A172 (cell line): ENCODE measurements at places on chromosomes 3 and 15.

DNA sequence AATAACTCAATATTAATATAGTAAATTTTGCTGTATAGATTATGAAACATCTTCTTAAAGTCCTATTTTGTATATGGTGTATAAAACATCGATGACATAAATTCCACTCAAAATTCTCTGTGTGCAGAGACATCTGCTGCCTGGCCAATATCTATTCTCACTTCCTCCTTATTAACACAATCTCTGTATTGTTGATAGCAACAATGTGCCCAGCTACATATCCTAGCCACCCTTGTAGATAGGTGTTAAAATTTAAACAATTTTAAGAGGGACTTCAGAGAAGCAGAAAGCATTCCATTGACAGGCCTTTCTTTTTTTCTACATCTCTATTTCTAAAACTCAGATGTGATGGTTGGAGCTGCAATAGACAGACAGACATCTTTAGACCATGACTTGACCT is 72.3 kb downstream of the FGF12 start:
- no peak for DNase-seq

DNA sequence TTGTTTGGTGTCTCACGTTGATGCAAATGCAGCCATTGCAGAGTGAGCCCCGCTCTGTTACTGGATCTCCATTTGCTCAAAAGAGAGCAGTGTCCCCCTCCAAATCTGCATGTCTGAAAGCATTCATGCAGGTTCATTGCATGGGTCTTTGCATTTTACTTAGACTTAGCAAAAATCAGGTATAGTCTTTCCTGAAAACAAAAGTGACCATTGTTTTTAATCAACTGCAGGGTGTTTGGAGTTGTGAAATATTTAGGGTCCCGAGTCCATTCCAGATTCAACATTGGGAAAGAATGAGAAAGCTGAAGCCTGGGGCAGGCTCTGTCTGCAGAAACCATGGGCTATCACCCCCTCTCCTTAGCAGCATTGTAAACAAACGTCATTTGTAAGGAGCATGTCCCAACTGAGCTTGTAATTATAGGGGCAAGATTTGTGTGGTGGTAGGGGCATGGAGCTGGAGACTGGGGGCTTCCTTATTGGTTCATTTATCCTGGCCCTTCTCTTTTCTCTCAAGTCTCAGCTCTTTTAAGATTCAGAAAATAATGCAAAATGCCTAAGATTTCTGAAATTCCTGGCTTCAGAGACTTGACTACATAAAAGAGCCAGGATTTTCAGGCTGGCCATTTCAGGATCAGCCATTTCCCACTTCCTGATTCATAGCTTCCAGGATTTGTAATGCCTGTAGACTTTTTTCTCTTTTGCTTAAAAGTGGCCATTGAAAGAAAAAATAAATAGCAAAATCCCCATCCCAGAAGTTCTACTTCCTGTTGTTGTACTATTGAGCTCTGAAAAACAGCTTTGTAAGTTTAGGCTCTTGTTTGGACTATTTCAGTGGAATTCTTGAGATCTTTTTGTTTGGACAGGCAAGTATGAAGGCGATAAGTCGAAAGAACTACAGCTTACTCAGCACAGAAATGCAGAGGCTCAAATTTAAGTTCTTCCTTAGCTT is 23.0 kb downstream of the IGF1R start:
- DNase-seq, result no peak

DNA sequence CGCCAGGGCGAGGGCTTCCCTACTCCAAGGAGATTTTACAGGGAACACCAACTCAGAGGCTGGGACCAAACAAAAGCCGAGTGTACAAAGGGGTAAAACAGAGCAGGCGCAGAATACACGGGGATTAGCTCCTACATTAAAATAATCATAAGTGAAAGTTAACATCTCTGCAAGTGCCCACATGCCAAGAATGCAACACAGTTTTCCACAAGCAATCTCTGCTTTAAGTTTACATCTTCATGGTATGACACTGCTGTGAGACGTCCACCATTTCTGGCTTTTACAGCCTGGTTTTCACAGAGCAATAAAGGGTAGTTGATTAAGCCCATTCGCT is 500 bp upstream of the VGLL3 start:
- no peak for DNase-seq

DNA sequence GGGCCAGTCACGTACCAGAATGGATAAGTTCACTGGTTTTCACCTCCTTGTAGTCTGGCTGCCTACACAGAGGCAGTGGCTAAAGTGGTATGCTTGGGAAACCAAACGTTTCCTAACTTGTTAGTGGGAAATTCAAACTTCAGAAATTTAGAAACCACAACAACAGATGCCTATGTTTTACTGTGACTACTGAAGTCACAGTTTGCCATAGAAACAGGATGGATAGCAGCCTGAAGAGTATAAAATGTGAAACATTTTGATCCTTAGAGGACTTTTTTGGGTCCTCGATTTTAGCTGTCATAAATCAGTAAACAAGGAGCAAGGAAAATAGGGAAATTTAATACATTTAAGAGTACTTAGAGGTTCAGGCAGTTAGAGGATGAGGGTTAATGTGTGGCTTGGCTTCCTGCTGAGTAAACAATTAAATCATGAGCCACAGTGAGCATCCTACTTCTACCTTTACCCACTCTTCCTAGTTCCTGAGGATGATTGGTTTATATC is 48.6 kb downstream of the CMSS1 start:
- peak; percentile 50 for DNase-seq

- DNase-seq, result no peak
Observed at GRCh38 chr15:70159001-70159712, 61.4 kb upstream of the TLE3 start.

- DNase-seq, result peak; percentile 15
Observed at GRCh38 chr3:177146646-177147045, 50.6 kb downstream of the TBL1XR1 start.

GRCh38 chr15:95226835-95227234 is 995.5 kb downstream of the MCTP2 start:
- no peak for DNase-seq

DNA sequence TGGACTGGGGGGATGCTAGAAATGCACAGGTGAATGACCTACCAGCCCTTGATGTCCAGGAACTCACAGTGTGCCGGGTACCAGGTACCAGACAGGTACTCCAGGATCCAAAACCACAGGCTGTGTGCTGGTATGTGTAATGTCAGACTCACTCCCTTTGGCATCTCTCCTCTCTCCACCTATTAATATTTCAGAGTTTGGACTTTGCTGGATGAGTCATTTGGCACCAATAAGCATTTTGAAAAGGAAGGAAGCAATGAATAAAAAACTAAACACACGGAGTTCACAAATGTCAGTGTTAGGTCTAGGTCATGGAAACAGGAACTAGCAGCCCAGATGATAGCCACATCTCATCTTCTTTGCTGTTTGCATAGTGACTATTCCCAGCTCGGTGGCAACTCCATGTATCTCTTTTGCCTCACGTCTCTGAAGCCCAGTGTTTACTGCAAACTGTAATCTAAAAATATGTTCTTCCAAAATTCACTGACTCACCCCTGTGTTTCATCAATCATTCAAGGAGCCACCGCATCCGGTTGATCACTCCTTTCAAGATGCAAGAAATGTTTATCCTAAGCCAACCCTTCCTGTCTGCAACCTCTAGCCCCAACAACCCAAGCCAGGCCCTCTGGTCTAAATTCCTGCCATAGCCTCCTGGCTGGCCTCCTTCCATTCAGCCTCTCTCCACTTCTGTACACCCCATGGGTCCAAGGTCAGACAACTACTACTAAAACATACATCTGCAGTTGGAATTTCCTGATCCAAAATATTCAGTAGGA is 8.4 kb downstream of the ITGB5 start:
- DNase-seq, result peak; percentile 99

DNA sequence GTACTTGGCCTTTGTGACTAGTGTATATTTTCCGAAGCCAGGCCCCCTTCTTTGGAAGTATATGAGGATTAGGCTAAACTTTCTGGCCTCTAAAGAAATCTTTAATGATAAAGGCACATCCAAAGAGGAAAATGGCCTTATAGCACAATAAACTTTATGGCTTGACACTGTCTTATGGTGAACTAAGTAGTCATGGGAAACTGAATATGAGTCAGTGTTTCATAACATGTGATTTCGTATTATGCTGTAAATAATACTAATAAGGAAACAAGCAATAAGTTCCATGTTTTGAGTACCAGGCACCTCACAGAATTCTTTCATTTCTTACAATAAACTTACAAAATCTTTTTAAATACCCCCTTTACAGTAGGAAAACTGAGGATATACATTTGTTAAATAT is 8.2 kb downstream of the ZPLD1 start:
- DNase-seq, result no peak

DNA sequence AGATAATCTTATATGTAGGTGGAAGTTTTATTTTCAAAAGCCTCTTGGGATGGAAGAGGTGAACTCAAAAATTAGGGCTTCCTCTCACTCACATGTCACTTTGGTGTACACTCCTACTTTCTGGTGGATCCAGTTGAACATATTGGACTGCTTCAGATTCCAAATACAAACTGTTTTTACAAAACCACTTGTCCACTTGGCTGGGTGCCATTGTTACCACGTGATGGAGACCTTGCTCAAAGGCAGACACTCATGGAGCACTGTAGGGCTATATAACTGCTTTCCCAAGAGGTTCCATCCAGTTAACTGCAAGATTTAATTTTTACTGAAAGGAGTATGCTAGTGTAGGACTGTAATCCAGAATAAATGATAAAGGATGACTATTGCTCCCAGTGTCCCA is 307.0 kb downstream of the EPHA6 start:
- DNase-seq, result no peak

GRCh38 chr15:52689562-52689961 is 10.4 kb upstream of the ATOSA start:
- no peak for DNase-seq

DNA sequence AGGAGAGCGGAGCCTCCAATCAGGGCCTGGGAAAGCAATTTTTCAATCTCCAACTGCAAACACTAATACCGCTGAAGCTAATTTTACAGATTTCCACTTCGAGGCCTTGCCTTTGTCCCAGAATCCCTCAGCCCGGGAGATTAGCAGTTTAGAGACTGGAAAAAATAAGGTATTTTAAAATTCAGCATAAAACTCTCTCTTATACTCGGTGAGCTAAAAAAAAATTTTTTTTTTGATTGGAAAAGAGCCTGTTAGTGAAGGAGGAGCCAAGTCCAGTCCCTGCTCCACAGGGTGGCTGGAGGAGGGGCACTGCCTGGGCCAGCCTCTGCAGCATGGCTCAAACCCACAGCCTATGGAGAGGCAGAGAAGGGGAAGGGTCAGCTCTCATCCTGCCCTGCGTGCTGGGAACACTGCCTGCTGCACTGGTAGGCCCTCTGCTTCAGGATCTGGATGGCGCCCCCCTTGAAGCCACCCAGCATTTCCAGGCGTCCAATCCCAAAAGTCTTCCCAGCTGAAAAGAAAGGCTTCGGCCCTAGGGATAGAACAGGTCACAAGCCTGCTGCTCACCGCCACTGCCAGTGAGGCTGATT is 48.9 kb downstream of the CACNA2D2 start:
- no peak for DNase-seq

DNA sequence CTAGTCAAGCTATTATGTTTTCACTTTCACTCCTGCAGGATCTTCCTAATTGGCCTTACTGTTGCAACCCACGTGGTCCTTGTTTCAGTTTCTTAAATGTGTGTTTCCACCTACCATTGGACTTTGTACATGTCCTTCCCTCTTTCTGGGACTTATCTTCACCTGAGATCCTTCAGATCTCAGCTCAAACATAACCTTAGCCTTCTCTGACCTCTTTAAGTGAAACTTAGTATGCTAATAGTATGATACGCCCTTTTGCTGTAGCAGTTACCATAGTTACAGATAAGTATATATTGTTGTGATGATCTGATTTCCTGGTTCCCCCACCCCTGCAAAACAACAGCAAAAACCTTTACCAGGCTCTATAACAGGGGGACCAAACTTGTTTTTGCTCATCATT is 35.2 kb downstream of the U2SURP start:
- no peak for DNase-seq

DNA sequence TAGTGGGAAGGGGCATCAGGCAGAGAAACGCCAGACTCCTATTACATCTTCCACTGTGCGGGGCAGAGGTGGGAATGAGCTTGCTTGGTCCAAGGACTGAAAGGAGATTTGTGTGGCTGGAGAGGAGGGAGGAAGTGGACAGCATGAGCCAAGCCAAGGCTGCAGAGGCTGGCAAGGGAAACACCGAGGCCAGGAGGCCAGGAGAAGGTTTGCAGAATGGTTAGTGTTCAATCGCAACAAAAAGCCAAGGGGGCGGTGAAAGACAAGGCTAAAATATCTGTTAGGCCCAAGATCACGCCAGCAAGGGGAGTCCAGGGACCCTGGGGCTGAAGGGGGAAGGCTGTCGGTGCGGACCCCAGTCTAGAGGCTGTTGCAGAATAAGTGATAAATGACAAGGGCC is 75.8 kb downstream of the CPN2 start:
- no peak for DNase-seq

- DNase-seq, result peak; percentile 27
Observed at GRCh38 chr3:88219138-88219792, 69.5 kb downstream of the C3orf38 start.

DNA sequence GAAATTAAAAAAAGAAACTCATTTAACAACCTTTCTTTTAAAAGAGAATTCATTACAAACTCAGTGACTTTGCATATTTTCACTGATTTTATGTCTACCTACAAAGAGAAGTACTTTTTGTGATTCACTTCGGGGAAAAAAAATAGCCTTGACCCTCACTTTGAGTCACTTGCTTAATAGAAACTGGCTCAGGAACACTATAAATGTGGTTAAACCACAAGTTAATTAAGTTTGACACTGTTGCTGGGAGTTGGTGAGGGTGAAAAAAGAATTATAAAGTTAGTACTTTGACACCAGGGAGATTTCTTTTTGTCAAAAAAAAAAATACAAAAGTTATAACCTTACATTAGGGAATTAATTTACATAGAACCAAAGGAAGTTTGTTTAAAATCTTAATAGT is 810.9 kb downstream of the NR2F2 start:
- no peak for DNase-seq

DNA sequence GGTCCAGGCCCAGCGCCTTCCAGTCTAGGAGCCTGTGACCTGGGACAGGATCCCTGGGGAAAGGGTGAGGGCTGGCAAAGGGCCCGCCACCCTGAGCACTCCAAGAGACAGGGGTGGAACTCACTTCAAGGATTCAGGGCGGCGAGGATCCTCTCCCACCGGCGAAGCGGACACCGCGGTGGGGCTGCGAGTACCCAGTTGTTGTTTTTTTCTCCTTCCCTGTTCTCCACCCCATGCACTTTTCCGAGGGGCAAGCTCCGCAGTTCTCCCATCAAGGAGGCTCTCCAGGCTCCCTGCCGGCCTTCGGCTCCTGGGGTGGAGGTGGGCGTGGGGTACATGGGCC is 387 bp upstream of the PAQR5 start:
- DNase-seq, result no peak

GRCh38 chr15:32944431-32944830 is 226.6 kb downstream of the GREM1 start:
- DNase-seq, result no peak

GRCh38 chr15:75694241-75695182 is 18.1 kb downstream of the CSPG4 start:
- peak; percentile 96 for DNase-seq
